Glutamatergic neuron (in vitro differentiated cells): ENCODE measurements at places on chromosomes 12 and 14.
A peak's percentile ranks its signal among the peaks of the same experiment; 100 is the strongest.

- no peak for DNase-seq
Observed at GRCh38 chr12:29238822-29239291, 89.8 kb downstream of the FAR2 start.

GRCh38 chr12:7937833-7938506 lies 2.0 kb upstream of the SLC2A3 start:
- DNase-seq, result no peak

DNA sequence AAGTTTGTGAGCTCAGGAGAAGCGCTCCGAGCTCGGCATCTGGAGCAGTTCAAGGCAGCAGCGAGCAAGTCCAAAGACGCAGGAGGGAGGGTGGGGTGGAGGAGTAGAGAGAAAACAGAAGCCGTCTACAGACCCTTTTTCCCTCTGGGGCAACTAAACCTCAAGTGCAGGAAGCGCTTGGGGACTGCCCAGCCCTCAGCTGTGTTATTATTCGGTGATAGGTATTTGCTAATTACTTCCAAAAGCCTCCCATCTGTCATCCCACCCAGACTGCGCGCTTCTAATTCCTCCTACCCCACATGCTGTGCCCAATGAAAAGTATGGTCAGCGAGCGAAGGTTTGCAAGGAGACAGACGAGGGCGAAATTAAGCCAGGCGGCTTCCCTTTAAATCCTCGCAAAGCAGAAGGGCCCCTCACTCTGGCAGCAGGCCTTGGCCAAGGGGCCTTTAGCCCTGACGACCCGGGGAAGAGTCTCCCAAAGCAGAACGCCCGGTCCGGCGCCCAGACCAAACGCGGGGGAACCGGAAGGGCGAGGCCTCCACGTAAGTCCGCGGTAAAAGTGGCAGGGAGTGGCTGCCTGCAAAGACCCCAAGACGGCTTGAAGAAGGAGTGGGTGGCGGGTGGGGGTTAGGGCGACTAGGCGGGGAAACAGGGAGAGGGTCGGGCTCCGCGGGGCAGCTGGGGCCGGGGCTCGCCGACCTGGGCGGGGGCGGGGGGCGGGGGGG lies 507 bp upstream of the CD9 start:
- DNase-seq, result peak; percentile 54

DNA sequence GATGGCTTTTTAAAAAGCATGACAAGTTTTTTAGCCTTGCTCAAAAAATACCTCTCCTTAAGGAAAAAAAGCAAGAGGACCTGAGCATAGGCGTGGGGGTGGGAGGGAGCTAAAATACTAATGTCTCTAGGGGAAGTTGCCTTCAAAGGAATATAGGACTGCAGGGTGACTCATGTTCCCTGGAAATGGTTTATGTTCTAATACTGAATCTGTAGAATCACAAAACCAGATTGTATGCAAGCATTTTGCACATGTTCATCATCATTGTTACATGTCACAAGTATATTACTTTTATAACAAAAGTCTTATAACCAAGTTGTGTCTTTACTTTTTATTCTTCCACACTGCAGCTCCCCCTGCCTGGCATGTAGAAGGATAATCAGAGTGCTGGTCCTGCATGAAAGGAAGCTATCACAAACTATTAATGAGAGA lies 36.6 kb downstream of the GPR135 start:
- no peak for DNase-seq

DNA sequence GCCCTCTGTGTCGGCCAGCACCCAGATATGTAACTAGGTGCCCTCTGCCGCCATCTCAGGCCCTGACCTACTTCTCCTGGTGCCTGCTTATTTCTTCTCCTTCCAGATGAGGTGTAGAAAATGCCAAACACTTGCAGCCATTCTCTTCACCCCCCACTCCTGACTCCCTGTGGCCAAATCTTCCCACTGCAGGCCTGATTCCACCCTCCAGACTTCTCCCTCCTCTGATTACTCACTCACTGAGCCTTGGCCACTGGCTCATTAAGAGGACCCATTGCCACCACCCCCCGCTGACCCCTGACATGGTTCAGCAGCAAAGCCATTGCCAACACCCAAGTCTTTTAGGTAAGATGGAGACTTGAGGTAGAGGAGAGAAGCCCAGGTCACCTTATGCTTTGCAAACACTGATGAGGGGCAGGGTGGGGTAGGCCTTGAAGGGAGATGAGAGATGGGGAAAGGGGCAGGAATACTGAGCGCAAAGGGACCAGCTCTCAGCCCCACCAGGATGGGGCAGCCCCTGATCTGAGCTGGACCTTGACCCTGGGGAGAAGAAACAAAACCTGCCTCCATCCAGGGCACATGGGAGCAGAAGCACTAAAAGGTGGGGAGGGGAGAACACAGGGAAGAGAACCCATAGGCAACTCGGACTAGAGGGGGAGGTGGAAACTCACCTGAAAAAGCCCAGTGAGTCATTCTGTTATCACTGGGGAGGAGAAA lies 25.1 kb upstream of the ANO2 start:
- no peak for DNase-seq

DNA sequence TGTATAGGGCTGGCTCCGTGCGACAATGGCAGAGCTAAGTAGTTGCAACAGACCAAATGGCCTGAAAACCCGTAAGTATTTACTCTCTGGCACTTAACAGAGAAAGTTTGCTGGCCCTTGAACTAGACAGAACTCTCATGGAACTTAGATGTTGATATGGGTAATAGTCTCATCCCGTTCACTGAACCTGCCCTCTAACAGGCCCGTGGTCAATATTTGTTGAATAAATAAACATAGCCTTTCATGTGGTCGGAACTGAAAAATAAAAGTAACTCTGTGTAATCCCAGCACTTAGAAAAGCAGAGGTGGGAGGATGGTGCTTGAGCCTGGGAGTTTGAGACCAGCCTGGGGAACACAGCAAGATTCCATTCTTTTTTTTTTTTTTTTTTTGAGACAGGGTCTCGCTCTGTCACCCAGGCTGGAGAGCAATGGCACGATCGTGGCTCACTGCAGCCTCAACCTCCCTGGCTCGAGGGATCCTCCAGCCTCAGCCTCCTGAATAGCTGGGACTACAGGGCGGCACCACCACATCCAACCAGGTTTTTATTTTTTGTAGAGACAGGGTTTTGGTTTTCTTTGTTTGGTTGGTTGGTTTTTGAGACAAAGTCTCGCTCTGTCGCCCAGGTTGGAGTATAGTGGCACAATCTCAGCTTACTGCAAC lies 29.7 kb downstream of the KDM2B start:
- DNase-seq, result no peak

GRCh38 chr12:19196959-19197630 lies 67.6 kb downstream of the PLEKHA5 start:
- DNase-seq, result no peak

DNA sequence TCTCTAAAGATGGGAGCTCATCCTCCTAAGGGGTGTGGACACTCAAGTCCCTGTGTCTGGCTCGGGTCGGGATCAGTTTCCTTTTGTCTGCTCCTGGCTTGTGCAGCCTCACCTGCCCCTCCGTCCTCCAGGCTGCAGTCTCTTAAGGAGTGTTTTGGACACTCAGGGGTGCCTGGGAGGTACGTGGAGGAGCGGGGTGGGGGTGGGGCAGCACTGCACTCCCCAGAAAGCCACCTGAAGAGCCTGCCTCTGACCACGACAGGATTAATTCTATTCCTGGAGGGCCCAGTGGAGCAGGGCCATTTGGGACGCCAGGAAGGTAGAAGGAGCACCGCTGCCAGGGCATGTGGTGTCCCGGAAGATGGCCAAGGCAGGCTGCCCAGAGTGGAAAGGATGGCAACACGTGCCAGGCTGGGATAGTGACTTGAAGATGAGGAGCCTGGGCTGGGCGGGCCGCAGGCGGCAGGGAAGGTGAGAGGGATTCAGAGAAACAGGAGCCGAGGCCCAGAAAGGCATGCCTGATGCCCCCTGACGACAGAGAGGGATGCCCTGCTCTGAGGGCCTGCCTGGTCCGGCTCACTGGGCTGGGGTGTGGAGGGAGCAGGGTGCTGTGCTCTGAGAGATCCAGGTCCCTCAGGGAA lies 14.8 kb upstream of the LRTM2 start:
- no peak for DNase-seq

DNA sequence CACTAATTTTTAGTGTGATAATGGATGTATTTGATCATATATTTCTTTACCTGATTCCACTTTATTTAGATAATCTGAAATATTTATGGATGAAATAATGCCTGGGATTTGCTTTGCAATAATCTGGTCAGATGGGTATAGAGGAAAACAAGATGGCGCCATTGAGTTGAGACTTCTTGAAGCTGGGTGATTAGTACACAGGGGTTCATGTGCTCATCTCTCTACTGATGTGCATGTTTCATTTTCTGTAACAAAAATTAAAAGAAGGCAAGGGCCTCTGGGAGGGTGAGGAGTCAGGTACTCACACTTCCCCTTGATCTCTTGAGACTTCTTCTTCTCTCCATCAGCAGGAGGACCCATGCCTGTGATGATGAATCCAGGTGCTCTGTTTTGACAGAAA lies 61.8 kb downstream of the GCH1 start:
- DNase-seq, result no peak

GRCh38 chr12:41795910-41796309 lies 348.8 kb downstream of the GXYLT1 start:
- peak; percentile 51 for DNase-seq

DNA sequence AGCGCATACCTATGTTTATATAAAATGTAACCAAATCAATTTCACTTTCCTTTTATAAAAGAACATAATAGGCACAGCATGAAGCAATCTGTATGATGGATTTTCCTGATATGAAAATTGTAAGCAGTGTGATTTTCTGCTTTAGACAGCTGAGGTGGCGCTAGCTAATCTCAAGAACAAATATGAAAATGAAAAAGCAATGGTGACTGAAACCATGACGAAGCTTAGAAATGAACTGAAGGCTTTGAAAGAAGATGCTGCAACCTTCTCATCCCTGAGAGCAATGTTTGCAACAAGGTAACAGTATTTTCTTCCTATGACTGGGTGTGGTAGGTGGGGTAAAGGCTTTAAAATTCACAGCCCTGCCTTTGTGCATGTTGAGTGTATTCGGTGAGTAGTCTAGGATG lies 65.0 kb upstream of the FGD4 start:
- DNase-seq, result no peak

DNA sequence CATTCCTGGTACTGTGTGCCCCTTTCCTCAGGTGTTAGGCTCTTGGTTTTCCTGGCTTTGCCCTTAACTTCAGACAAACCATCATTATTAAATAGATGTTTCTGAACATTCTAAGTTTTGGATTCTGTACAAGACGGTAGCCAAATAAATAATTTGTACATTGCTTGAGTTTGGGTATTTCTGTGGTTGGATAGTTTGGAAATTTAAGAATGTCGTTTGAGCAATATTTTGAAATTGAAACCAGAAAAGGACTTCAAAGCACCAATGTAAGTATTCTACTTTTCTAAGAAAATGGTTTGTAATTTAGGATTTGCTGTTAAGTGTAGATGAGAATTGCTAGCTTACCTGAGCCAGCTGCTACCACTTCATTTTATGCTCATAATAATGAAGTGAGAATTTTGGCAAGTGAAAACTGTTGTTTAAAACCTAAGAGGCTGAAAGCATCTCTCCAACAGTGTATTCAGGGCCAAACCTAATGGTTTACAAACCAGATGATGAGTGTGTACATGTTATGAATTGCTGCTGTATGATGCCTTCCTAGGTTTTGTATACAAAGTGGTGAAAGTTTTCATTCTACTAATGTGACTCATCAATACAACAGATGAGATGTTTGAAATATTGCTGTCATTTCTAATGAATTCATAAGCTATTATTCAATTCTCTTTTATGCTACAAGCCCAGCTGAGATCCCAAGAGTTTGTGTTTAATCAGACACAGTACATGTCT lies 181.5 kb upstream of the PRKD1 start:
- DNase-seq, result no peak

GRCh38 chr14:36625436-36625835 lies 36.2 kb upstream of the PAX9 start:
- no peak for DNase-seq

- DNase-seq, result peak; percentile 76
Observed at GRCh38 chr12:106118-106591, 39.6 kb downstream of the IQSEC3 start.

DNA sequence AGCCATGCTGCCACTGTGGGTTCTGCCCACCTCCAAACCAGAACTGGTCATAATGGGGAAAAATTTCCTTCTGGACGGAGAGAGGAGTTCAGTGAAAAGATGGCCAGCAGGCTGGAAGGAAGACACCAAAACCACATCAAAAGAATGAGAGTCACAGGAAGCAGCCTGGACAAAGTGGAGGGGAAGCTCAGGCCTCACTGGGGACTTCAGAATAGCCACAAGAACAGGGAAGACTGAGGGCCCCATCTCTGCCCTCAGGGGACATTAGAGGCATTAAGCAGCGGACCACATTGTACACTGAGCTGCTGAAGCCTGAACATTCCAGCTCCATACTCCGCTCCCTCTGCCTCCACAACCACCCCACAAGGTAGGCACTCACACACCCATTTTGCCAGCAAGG lies 119.6 kb upstream of the COCH start:
- DNase-seq, result no peak
